ENCODE measurements at places on chromosomes 2 and 18.
A peak's percentile ranks its signal among the peaks of the same experiment; 100 is the strongest.

GRCh38 chr2:230643576-230644291 lies 68.9 kb upstream of the CAB39 start:
- DNase-seq, result no peak

GRCh38 chr2:64327129-64327509 lies 126.8 kb upstream of the LGALSL start:
- DNase-seq, result no peak

- DNase-seq, result no peak
Measured at GRCh38 chr18:11522992-11523391, 86.4 kb upstream of the SLC35G4 start.

DNA sequence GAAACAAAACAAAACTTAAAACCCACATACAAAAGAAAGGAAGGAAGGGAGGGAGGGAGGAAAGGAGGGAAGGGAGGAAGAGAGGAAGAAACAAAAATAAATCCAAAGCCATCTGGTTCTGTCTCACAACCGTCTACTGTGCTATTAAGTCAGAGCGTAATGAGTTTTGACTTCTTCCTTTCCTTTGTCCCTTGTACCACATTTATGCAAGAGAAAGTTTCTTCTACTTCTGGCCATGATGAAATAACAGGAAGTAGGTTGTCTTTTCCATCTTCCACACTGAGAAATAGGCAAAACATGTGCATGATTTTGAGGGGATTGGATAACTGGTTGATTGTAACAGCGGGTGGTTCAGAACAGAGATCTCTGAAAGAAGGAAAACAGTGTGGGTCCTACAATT lies 121.4 kb downstream of the CTAGE1 start:
- DNase-seq, result no peak

DNA sequence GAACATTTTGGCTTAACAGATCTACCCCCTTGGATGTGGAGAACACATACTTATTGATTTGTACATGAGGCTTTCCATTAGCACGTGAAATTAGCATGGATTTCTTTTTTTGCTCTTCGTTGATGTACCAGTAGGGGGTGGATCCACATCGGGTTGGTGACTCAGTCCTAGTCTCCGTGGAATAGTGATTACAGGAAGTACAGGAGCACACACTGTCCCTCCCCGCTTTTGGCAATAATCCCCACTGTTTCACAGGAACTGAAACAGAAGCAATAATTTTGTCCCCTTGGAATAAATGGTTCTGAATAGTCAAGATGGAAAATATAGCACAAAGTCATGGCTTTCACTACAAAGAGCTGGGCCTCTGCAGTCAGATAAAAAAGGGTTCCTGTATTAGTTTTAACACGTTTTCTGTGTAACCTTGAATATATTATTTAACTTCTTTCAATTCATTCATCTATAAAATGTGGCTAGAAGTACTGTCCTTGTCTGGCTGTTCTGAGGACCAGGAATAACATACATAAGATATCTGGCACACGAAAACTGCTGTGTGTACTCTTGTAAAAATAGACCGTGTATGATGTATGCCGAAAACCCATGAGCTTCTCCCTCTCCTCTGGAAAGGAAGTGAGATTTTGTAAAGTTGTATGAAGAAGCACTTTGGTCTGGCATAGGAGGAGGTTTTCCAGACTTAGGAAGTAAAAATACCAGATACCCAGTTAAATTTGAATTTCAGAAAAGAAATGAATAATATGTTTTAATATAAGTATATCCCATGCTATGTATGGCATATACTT lies 229.2 kb downstream of the GALR1 start:
- DNase-seq, result peak; percentile 33

GRCh38 chr18:3690764-3691066 lies 240.7 kb downstream of the TGIF1 start:
- DNase-seq, result no peak

GRCh38 chr18:3248062-3248657 lies 559 bp downstream of the MYL12A start:
- DNase-seq, result no peak

DNA sequence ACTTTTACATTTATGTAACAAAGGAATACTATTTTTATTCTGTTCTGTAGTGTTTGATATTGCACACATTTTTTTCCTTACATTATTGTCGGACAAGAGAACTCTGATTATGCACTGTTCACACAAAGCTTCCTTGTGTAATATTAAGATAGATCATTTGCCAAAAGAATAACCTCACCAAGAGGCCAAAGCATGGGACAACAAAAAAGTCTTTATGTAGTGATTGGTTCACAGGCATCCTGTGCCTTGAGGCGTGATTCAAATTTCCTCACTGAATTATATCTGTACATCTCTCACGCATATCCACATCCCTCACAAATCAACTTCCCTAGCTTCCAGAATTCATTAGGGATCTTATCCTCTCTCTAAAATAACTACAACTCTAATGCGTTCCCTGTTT lies 642.7 kb downstream of the NR4A2 start:
- no peak for DNase-seq

DNA sequence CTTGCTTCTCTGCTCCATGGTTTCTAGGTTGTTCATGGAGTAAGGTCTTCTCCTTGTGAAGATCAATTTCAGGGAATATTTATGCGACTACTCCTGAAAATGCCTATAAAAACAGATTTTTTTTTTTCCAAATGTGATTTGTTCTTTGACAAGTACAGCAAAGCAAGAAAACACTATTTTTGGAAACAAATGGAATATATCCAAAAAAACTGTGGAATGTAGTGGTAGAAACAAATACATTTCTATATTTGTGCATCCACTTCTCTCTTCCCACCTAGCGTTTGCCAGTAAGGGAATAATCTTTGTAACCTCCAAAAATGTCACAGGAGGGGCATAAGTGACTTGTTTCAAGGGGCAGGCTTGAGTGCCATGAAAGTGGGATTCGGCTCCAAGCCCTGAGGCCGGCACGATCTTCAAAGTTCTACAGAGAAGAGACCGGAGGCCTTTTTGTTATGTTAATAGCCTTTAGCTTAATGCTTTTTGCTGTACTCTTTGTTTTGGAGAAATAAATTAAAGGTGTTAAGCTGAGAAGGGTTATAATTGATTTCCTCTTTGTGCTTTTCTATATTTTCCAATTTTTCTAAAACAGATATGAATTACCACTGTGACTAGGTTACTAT lies 200.6 kb downstream of the NRP2 start:
- DNase-seq, result no peak

DNA sequence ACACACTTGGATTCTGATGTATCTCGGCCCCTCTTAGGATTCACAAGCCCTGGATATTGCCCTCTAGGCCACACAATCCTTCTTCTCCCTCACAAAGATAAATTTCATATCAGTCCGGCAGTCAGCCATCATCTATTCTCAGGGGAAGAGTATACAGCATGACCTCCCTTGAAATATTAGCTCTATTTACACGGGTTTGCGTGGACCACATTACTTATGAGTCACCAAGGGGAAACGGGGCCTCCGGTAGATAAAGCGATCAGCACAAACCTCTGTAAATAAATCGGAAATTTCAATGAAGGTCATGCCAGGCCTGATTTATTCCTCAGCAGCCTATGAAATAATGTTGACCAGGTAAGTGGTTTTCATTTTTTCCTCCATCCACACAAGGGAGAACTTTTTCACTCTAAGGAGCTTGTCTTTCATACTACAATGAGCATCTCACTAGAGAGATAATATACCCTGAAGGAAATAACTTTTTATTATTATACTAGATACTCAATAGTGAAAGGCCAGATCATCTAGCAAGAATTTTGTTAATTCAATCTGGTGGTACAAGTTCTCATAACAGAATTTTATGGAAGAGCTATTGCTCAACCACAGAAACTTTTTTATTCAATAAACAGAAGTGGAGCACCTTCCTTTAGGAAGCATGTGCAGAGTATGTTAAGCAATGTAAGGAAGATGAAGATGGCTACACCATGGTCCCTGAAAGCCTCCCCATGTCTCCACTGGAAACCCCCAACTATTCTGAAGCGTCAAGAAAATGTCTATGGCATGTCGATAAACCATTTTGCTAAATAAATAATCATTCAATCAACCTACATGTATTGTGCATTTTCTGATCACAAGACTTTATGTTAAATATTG lies 125.2 kb upstream of the PIK3C3 start:
- no peak for DNase-seq

DNA sequence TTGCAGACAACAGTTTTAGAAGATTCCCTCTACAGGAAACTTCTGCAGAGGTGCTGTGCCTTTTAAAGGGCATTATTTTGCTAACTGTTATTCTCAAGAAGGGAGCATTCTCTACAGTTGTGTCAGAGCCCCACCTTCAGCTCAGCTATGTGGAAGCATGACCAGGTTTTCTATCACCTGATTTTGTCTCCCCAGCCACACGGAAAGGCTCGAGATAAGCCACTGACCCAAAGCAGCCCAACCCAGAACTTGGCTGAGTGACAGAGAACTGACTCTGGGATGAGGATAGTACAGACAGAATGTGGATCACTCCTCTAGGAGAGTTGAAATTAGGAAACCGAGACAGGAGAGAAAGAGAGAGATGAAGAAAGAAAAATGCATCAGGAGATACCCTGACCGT lies 10.7 kb downstream of the COL4A4 start:
- no peak for DNase-seq

DNA sequence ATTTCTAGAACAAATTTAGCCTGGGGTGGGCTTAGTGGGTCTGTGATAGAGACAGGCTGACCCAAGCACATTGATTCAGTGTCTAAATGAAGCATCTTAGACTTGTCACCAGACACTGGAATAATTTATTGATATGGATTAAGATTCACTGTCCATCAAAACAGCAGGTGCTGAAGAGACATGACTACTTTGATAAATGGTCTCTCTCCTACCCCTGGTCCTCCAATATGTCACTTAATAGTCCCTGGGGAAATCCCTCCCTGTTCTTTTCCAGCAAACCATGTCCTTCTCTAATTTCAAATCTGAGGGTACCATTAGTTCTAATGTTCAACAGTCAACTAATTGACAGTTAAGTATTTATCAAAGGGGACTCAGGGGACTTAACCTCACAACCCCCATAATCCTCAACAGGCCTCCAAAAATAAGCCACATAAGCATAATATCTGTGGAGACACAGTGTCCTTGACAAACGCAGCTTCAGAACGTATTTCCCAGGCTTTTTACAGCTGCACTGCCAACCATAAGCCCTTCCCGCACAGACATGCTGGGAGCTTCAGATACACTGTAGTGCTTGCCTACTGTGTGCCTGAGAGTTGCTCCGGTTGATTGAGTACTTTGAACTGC lies 391.0 kb downstream of the THSD7B start:
- no peak for DNase-seq

DNA sequence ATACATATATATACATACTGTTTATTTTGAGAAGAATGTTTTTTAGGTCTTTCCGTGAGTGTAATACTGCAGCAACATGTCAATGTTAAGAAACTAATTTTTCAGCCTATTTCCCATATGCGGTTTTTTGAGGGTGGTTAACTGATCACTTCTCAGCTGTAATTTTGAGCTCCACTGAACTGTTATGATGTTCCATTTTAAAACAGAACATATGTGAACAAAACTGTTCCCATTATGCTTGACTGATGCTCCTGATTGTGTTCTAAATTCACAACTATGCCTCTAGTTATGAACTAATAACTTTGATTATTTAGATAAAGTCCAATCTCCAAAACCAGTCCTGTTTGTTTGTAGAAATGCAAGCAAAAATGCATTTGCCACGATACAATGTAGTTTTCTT lies 511.2 kb upstream of the FSIP2 start:
- no peak for DNase-seq

GRCh38 chr2:60496956-60497355 lies 56.5 kb downstream of the BCL11A start:
- DNase-seq, result no peak

GRCh38 chr18:27636576-27637085 lies 451.5 kb upstream of the CHST9 start:
- peak; percentile 21 for DNase-seq

GRCh38 chr2:232574674-232575403 lies 24.4 kb downstream of the EIF4E2 start:
- no peak for DNase-seq

GRCh38 chr2:2826621-2827020 lies 495.5 kb upstream of the MYT1L start:
- no peak for DNase-seq

DNA sequence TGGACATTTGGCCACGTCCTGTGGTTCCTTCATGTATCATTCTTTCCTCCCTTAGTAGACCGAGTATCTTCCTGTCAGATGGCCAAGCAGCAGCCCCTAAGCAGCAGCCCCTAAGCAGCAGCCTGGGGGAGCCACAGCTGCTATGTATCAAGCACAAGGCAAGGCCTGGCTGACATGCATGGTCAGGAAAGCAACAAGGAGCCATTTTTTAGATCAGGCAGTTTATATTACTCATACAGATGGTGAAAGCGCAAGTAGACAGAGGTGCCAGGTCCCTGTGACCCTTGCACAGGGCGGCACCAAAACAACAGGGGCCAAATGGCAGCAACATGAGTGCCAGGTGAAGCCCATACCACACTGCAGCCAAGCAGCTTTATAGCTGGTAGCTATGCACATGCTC lies 22.1 kb downstream of the CHCHD5 start:
- DNase-seq, result no peak

DNA sequence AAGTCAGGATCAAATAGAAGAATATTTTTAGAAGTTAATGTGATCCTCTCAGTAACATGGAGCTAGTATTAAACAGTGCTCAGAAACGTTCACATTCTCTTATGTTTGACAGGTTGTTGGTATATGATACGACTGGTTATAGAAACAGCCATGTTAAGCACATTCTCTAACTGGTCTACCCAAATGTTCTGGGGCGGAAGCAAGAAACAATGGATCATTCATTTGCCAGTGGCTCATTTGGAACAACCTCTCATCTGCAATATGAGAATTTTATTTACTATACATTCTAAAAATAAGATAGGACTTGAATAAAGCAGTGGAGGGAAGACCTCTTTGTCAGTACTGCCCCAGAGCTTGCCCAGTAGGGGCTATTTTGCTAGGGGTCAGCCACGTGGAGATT lies 167.1 kb upstream of the FAM98A start:
- DNase-seq, result no peak

GRCh38 chr2:30115141-30115980 lies 31.4 kb upstream of the YPEL5 start:
- DNase-seq, result peak; percentile 78

- DNase-seq, result no peak
Measured at GRCh38 chr2:172917716-172918115, 157.9 kb upstream of the MAP3K20 start.

- no peak for DNase-seq
Measured at GRCh38 chr18:55743133-55743532, 155.1 kb upstream of the TCF4 start.

DNA sequence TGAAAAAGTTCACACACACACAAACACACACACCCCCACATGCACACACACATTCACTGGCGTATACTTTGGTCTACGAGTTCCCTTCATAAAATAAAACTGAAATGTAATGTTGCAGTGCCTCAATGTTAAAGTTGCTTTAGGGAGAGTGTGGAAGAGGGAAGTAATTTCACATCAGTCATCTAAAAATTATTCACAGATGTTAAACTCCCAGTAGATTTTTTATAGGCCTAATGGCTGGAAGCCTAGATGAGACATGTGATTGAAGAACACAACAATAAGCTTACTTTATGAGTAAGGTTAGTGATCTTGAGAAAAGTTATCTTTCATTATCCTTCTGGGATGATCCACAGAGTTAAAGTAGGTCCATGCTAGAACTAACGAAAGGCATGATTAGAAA lies 506.7 kb upstream of the CNTNAP5 start:
- DNase-seq, result no peak

Data from dorsolateral prefrontal cortex (tissue), 122 donors.